ENCODE measurements at places on chromosomes 12 and 14.

DNA sequence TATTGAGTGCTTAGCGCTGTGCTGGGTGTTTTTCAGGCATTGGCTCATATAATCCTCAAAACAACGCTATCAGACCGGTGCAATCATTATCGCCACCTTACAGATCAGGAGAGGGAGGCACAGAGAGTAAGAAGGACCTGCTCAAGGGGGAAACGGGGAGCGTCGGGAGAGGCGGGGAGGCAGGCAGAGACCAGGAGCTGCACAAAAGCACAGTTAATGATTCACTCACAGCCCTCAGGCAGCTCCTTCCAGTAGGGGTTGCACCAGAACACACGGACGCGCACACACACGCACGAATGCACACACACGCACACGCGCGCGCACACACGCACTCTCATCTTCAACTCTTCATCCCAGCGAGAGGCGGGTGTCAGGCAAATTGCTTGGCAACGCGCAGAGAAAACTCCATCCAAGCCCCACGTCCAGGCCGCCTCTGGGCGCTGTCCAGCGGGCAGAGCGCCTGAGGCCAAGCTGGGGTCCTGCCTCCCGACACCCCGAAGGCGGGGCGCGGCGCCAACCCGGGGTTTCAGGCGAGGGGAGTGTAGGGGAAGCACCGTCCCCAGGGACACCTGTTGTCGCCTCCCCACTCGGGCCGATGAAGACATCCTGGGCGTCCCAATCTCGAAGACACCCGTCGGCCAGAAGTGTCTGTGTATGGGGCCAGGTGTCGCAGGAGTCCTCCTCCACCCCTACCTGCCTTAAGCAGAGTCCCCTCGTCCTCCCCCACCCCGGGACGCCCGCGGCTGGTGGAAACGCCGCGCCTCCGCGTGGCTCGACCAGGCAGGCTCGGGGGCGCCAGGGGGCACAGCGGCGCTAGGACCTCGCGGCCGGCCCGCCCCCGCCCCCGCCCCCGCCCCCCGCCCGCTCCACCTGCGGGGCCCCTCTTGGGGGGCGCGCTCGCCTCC is 35.5 kb upstream of the STON2 start:
- DNase-seq, result peak; percentile 42

- DNase-seq, result peak; percentile 82
These were observed 17.4 kb downstream of the RPS6KL1 start for GRCh38 chr14:74905595-74906142.

DNA sequence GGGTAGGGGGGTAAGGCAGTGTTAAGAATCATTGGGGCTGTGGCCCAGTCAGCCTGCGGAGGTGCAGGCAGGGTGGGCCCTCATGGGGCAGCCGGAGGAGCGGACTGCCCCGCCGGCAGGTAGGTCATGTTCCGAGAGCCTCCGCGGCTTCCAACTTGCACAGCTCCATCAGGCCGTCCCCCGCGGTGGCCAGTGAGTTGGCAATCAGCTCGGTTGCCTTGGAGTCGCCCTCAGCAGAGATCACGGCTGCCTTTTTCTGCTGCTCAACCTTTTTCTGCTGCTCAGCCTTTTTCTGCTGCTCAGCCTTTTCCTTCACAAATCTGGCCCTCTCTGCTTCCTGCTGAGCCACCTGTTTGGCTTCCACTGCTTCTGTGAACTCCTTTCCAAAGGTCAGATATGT is 41.1 kb upstream of the CSRNP2 start:
- no peak for DNase-seq

DNA sequence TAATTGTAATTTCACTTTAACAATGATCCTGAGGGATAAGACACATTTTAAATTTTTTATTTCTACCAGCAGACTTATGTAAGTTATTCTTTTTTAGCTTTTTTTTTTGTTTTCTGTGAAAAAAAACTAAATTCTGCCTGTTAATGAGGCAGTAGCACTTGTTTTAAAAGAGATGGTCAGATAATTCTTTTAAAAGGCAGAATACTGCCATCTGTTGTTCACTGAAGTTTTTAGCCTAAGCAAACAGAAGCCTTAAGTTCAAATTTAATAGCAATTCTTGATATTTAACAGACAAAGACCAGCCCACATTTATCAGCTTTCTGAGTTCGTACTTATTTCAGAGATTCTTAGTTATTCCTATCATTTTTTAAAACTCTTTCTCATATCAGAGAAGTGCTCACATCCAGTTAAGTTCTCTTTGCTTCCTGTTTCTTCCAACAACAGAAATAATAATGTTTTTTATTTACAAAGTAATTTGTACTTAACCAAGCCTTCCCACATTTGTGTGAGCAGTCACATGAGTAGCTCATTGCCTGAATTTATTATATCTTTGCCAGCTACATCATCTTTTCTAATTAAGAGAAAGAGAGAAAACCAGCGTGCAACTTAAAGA is 93.4 kb upstream of the SLCO1C1 start:
- DNase-seq, result no peak

- DNase-seq, result no peak
These were observed 263.5 kb upstream of the USP15 start for GRCh38 chr12:61996717-61997116.

- DNase-seq, result no peak
These were observed 63.5 kb downstream of the CCDC92 start for GRCh38 chr12:123908884-123909725.

DNA sequence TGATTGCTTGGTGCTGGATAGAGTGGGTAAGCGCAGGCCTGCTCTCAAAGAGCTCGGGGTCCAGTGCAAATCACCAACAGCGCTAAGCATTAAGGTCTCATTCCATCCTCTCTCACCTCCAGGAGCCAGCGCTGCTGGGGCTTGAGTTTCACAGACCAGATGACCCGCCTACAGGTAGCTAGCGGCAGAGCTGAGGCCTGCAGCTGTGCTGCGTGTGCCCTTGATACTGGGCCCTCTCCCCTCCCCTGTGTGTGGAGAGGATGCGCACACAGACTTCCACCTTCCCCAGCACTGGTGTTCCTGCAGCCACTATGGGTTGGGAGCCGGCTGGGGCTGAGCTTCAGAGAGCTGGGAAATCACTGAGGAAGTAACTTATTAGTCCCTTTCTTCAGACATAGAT is 149.9 kb downstream of the CALM1 start:
- no peak for DNase-seq

GRCh38 chr14:90678846-90679362 is 137.3 kb downstream of the TTC7B start:
- no peak for DNase-seq

DNA sequence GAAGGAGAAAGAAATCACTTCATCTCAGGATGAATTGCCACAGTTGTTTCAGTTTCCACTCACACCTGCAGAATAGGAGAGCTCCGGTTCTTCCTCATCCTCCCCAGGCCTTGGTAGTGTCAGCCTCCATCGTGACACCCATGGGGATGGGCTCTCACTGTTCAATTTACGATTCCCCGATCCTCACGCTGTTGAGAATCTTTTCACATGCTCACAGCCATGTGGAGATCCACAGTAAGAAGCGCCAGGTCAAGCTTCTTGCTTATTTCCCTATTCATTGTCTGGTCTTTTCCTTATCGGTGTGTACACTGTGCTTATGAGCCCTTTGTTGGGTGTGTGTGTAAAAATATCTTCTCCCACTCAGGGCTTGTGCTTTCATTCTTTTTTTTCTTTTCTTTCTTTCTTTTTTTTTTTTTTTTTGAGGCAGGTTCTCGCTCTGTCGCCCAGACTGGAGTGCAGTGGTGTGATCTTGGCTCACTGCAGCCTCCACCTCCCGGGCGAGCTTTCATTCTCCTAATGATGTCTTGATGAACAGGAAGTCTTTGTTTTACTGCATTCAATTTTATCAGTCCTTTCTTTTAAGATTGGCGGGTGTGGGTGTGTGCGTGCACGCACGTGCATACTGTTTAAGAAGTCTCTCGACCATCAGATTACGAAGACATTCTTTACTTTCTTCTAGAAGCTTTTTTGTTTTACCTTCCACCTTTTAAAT is 21.5 kb downstream of the RIN3 start:
- no peak for DNase-seq

DNA sequence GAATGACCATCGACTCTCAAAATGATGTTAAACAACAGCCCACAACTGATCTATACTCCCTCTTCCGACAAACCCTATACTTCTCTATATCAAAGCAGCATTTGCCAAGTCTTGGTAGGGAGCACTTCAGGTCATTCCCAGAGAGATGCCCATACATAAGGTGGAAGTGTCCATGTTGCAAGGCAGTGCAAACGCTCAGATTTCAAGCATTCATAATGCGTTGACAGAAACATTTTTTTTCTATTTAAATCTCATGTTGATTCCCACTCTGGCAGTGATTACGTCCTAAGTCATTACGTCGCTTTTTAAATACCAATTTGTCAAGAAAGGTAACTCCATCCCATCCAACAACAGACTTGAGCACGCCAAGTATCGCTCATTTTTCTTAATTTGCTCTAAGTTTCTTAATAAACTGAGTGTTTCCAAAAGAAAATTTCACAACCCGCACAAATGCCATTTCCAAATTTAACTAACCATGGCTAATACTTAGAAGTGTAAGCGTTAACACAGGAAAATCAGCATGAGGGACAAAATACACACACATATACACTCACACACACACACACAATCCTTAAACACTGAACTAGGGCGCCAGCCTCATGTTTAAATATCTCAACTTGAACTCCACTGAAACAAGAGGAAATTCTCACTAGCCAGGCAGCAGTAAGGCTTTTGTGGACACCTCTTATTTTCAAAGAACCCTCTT is 1.1 kb downstream of the GXYLT1 start:
- peak; percentile 13 for DNase-seq

DNA sequence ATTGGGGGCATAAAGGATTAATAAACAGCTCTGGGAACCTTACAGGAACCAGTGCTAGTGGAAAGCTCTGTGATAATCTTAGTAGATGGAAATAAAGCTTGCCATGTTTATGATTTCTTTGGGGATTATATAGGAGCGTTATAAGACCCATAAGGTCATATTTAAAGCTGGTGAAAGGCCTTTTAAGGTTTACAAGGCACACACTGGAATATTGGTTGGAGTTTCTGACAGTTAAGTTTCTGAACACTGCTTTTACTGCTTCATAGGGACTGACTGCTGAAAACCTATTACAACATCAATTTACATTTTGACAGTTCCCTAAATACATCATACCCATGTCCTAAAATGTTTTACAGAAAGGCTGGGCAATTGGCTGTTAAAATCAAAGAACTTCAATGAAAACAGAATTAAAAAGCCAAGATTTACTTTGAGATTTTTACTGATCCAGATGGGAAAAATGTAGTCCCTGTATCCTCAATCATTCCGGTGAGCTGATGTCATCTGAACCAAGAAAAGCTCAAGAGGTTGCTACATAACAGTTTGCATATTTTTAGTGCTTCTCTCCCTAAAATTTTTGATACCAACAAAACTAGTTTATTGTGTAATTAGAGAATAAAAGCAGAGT is 153.7 kb upstream of the IGF1 start:
- no peak for DNase-seq

- no peak for DNase-seq
These were observed 240.0 kb downstream of the AACS start for GRCh38 chr12:125305231-125305630.

- no peak for DNase-seq
These were observed 15.9 kb downstream of the RAB35 start for GRCh38 chr12:120100630-120101029.

DNA sequence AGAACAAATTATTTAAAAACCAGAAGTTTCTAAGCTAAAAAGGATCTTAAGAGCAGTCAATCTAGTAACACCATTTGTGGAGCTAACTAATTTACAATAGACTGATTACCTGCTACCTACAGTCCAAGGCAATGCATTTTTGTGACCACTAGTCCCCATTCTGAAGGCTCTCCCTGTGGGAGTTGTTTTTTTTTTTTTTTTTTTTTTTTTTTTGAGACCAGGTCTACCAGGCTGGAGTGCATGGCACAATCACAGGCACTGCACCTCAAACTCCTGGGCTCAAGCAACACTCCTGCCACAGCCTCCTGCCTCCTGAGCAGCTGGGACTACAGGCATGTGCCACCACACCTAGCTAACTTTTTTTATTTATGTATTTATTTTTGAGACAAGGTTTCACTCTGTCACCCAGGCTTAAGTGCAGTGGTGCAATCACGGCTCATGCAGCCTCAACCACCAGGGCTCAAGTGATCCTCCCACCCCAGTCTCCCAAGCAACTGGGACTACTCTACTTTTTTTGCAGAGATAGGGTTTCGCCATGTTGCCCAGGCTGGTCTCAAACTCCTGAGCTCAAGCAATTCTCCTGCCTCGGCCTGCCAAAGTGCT is 3.9 kb downstream of the GNPTAB start:
- DNase-seq, result no peak

DNA sequence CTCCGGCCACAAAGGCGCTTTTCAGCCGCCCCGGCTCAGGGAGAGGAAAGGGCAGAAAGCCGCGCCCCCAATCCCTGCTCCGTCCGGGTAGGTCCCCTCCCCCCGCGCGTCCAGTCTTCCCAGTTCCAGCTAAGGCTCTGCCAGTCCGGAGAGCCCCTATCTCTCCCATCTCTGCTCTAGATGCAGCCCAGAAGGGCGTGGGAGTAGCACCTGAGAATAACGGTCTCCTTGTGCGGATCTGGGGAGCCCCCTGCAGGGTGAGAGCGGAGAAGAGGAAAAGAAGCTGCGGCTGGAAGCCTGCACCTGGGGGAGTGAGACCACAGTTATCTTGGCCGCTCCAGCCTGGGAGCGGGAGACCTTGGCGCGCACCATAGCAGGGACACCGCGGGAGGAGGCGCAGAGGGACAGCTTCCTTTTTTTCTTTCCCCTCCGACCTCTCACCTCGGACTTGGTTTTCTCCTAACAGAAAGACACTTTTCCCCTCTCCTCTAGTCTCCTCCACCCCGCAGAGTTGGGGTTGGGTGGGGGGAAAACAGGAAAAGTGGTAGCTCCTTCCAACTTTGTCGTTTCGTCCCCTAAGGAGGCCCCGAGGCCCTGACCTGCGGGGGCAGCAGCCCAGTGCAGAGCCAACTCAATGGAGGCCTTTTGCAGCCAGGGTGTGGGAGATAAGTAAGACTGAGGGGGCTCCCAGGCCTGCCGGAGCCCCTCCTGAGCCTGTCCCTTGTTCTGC is 2.4 kb downstream of the DHH start:
- DNase-seq, result peak; percentile 83
